ENCODE measurements at places on chromosomes 7 and 10.

- DNase-seq = no peak
Measured at GRCh38 chr7:149877890-149878522, 4.2 kb downstream of the ATP6V0E2 start.

- DNase-seq = no peak
Measured at GRCh38 chr10:43808136-43808535, 159.5 kb upstream of the ZNF32 start.

DNA sequence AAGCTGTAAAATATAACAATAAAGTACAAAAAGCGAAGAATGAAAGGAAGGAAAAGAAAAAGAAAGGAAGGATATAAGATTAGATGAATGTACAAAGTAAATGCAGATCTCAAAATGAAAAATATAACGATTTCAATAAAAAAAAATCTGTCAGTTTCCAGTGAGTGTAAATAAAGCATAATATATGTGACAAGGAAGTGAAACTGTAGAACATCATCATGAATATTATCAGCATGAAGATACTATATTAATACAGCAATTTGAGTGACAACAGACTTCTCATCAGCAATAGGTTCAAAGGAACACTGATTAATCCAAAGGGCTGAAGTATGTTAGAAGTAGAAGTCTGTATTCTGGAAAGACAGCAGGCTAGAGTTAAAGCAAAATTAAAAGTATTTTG is 659.5 kb upstream of the MBL2 start:
- no peak for DNase-seq

DNA sequence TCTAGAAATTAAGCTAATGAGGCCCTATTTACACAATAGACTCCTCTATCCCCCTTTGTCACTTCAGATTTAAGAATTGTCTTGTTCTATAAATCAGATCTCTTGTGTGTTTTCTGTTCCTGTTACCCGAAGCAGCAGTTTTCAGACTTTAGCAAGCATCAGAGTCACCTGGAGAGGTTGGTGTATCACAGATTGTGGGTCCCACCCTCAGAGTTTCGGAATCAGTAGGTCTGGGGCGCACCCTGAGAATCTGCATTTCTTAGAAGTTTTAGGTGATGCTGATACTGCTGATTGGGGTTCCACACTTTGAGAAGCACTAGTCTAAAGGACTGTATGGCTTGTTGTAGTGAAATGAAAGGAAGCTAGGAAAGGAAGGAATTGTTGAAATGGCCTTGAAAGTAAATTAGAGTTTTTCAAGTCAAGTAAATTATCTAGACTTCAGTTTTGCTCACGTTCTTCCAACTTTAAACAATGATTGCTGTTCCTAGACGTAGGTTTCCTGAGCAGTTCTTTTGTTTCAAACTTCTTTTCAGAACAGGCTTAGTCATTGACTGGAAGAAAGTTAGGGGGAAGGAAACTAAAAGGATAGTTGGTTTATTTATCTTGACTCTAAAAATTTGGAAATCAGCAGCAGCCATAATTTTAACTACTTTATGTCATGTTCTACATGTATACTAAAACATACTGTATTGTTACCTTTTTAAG is 15.7 kb downstream of the BPGM start:
- no peak for DNase-seq

DNA sequence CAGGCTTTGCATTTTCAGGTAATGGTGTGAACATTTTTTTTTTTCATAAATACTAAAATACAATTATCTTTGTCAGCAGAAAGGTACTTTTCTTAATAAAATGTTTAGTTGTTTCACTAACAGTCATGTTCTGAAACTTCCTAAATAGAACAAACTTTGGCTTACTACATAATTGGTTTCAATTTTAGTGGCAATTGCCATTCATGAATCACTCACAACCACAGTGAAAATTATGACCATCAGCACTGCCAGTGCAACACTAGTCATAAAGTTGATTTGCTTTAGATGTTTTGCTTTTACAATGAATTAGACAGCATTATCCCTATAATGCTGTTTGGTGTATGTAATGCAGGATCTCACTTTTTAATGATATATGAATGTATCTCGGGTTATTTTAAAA is 297.6 kb upstream of the PLXDC2 start:
- DNase-seq = no peak

DNA sequence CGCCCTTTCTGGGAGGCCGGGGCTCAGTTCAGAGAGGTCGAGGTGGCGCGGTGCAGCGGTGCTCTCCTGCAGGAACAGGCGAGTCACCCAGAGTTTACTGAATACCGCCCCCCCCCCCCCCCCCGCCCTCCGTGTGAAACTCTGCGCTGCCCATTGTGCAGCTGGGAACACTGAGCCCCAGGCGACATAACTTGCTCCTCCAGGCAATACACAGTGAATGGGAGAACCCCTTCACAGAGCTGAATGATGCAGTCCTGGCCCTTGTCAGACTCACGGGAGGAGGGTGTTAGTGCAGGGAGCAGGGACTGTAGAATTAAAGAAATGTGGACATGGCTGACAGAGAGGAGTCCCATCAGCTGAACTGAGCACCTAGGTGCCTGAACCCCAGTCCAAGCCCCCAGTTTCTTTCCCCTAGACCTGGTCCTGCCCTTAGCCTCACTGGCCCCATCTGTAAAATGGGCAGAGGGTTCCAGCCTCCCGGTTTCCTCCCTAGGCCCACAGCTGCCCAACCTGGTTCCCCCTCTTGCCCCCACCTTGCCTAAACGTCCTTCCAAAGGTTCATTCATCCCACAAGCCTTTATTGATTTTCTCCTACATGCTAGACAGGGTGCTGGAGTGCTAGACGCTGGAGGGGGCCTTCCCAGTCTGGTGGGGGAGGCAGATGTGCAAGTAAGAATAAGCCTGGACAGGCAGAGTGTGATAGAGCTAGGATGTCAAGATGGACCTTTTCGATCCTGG is 869 bp upstream of the LOXL4 start:
- DNase-seq = no peak

GRCh38 chr7:40836218-40836617 is 701.4 kb downstream of the SUGCT start:
- DNase-seq = no peak

GRCh38 chr7:108604307-108605077 is 34.8 kb downstream of the DNAJB9 start:
- DNase-seq = no peak

DNA sequence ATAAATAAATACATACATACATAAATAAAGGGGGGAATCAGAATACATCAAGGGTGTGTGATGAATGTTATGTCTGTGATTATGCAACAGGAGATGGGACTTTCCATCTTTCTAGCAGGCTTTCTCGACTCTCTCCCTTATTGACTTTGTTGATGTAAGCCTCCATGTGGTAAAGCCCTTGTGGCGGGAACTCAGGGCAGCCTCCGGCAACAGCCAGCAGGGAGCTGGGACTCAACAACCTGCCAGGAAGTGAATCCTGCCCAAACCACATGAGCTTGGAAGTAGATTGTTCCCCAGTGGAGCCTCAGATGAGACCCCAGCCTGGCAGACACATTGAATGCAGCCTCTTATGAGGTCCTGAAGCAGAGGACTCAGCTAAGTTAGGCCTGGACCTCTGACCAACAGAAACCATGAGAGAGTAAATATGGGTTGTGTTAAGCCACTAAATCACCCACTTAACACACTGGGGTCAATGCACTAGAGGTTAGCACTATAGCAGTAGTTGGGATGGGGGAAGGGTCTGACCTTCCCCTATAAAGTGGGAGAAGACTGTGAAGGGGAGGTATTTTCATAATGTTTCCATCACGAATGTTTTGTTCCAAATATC is 104.0 kb downstream of the JCAD start:
- DNase-seq = no peak

DNA sequence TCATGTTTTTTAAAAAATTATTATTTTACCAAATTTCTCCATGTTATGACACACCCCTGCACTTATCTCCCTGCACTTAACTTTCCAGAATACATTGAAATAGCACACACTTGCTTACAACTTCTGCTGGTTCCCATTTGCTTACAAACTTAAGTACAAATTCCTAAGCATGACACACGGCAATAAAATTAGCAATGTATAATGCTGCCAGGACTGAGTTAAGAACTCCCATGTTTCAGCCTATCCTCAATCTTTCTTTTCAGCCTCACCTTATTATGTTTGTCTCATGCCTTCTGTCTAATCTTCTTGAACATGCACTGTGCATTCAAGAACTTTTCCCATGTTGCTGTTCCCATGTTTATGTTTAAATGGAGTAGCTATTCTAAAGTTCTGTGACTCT is 40.8 kb downstream of the PRPS1L1 start:
- DNase-seq = no peak

GRCh38 chr10:110273474-110273873 is 31.2 kb downstream of the SMNDC1 start:
- no peak for DNase-seq

Measured in mesothelial cell of epicardium (in vitro differentiated cells).